ENCODE measurements at places on chromosomes 4 and X.

- DNase-seq, result no peak
These were observed 75.2 kb upstream of the EXOC1L start for GRCh38 chr4:55744369-55744768.

GRCh38 chr4:54495091-54495490 lies 162.7 kb upstream of the KIT start:
- DNase-seq, result no peak

DNA sequence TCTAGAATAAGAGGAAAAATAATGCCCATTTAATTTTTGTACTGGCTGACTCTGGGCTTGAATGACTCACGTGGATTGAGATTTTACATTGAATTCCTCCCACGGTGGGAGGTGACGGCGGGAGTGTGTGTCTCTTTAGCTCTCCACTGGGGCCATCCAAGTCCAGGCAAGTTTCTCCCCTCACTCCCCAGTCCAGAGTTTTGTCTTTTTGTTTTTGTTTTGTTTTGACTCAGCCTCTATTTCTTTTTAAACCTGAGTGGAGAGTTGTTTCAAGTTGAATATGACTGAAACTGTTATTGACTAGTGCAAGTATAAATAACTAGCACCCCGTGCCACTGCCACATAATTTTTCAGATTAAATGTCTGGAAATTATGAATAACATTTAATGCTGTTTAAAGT lies 13.6 kb downstream of the CHST7 start:
- DNase-seq, result no peak

DNA sequence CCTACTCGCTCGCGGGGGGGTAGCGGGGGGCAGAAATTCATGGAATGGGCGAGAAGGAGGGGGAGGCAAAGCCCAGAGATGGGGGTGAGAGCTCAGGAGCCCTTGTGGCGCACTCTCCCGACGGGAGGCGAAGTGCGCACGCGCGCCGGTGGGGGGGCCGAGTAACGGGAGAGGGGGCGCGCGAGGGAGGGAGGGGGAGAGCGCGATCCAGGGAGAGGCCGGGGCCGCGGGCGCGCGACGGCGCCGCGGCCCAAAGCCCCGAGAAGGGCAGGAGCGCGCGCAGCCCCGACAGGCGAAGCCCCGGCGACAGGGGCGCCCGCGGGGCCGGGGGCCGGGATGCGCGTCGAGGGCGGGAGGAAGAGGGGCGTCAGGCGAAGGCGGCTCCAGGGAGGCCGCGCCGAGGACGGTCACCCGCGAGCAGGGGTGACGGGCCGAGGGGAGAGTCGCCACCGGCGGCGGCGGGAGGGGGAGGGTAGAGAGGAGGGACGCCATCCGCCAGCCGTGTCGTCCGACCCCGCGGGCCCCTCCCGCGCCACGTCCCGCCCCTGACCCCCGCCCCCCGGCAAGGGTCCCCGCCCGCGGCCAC lies 421 bp downstream of the MECP2 start:
- DNase-seq, result peak; percentile 56

DNA sequence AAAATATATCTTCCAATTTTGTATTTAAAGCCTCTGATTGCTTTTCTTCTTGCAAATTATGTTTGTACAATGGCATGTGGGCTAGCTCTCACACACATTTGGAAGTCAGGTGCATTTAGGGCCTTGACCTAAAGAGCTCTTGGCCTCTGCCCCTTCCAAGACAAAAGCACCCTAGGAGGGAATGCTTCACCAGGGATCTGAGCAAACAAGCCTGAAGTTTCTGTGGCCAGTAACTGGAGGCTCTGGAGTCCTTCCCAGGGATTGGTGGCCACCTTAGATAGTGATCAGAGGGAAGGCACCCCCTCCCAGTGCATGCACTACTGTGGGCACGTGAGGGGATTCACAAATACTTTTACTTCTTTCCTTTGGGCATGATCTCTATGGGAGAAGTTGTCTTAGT lies 60.3 kb upstream of the DIPK2B start:
- DNase-seq, result no peak

DNA sequence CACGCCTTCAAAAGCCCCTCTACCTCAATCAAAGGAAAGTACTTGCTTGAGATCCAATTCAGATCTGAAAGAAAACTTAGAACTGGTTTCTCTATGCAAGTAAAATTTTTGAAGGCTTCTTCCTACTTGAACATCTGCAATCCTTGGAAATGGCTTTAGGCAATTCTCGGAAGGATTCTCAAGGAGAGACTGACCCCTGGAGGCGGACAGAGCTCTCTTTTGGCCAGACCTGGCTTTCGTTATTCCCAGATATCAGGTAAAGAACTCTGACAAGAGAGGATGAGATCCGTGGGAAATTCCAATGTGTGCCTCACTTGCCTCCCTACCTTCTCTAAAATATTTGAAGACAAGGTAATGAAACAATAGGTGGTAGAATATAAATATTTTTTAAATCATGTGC lies 670.3 kb upstream of the FAM241A start:
- DNase-seq, result no peak

GRCh38 chr4:152044331-152045036 lies 283.7 kb upstream of the GATB start:
- DNase-seq, result no peak

Measured in activated naive CD4-positive, alpha-beta T cell treated with anti-CD3 and anti-CD28 coated beads for 36 hours (primary cell).